Activated T-helper 2 cell treated with anti-CD3 and anti-CD28 coated beads, Interferon-gamma antibody, Interleukin-2, Interleukin-4, amounts not matched to agents 10 μg/mL and 5 μg/mL and 100 μg/mL, durations not matched to agents 14 hours and 24 hours and 36 hours (primary cell): ENCODE measurements at places on chromosomes 2 and 18. TPM values are rescaled to one million over a fixed set of nuclear protein-coding genes. Genes with fewer than 3 reads are reported as not detected.
A peak's percentile ranks its signal among the peaks of the same experiment; 100 is the strongest.

Gene MFSD6
- total RNA-seq, result 40.9 and 44.0 TPM in 2 replicates

GRCh38 chr2:98454500-98455235 lies 10.0 kb downstream of the INPP4A start:
- peak overlapping the region; percentile 91 for H3K27ac ChIP-seq
- DNase-seq, result no peak
- peaks cover 40% of the 10 kb centered on the region for H3K36me3 ChIP-seq
- H3K4me1 ChIP-seq, result peaks cover 90% of the 10 kb centered on the region
- no peaks in the 10 kb centered on the region for H3K27me3 ChIP-seq
- peak overlapping the region; percentile 59 for H3K4me3 ChIP-seq

Gene CCDC102B
- 1.2 and 1.3 TPM in 2 replicates for total RNA-seq

DNA sequence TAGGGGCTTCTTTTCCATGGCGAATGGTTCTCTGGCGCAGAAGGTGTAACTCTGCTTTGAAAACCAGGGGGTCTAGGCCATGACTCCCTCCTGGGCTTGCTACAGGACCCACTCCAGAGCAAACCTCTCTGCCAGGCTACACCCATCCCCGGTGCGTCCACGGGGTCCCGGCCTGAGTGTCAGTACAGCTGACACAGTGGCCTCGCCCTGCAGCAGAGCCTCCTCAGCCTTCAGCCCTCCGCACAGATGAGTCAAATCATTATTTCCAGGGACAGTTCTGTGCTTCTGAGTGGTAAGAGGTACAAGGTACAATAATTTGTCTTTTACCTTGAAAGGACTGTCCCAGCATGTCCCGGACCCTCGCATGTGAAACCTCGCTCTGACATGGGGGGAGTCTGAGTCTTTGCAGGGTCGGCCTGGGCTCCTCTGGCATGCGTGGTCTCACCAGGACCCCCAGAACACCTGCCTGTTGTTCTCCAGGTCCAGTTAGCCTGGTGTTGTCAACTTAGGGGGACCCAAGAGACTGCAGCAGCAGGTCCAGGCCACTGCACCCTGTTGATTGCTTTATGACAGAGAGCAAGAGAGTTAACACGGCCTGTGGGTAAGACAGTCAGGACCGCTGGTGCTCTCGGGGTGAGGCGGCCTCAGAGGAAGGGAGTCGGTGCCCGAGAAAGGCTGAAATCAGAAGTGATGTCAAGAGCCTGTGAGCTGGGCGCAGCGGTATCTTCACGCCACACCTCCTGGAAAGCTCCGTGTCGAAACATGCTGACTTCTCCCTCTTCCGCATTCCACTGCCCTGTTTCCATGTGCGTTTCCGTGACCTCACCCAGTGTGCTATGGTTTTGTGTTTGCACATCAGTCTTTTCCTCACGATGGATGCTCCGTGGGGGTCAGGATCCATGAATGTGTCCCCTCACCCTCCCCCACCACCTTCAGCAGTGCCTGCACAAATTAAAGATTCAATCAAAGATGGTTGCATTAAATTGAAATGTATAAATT lies 340.1 kb downstream of the EIPR1 start:
- H3K4me3 ChIP-seq, result no peak overlapping the region
- no peak for DNase-seq
- no peaks in the 10 kb centered on the region for H3K4me1 ChIP-seq
- H3K36me3 ChIP-seq, result no peaks in the 10 kb centered on the region

DNA sequence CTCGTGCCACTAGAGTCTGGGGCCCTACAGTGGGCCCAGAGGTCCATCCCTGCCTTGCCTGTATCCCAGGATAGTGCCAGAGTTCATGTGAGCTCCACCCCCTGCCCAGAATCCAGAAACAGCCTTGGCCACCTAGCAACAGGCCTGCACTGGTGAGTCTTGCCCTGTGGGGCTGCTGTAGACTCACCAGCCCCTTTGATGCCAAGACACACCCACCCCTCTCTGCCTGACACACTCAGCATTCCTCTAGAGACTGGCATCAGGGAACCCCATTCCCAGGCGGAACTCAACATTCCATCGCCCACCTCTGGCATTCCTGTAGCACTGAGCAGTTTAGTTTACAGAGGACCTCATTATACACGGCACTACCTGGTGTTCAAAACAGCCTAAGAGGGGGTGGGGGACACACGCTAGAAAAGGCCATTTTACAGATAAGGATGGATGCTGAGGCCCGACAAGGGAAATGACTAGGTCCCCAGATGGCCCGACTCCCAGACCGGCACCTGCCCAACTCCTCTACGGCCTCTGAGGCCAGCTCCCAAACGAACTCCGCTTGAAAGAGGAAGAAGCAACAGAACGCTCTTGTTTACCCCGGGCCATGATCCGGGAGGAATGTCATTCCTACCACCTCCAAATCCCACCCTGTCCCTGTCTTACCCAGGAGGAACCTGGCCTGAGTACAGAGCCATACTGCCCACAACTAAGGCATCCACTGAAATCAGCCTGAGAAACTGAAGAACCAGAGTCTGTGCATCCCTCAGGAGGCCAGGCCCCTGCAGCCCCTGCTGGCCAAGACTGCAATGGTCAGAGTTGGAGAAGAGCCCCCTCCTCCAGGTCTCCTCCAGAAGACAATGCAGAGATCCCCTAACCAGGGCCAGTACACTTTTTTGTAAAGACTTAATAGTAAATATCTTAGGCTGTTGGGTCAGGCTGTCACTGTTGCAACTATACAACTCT lies 180.2 kb downstream of the TNS1 start:
- no peak overlapping the region for H3K4me3 ChIP-seq
- H3K27ac ChIP-seq, result no peak overlapping the region
- no peak for DNase-seq
- H3K36me3 ChIP-seq, result no peaks in the 10 kb centered on the region
- H3K4me1 ChIP-seq, result no peaks in the 10 kb centered on the region

DNA sequence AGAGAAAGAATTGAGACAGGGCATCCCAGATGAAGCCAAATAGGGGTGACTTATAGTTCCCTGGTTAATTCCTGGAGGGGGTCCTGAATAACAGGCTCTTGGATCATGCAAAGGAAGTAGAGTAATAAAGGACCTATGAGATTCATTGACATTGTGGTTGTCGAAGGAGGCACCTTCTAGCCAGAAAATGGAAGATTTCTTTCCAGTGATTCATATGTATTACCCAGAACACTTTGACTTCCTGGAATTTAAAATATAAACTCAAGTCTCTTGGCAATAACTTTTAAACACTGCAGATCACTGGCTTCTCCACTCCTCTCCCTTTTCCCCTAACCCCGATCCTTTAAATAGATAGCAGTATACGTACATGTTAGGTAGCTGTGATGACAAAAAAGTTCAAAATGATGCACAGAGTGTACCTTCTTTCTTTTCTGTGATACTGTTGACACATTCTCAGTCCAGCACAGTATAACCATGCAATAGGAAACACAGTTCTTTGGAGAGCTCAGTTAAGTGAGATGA lies 211.8 kb downstream of the LTBP1 start:
- H3K27ac ChIP-seq, result no peak overlapping the region
- no peaks in the 10 kb centered on the region for H3K36me3 ChIP-seq
- no peak overlapping the region for H3K4me3 ChIP-seq
- no peak for DNase-seq
- H3K4me1 ChIP-seq, result no peaks in the 10 kb centered on the region

Gene ERBB4
- not detected in 2 replicates for total RNA-seq

Gene TXNDC2
- 0.21 and 0.39 TPM in 2 replicates for total RNA-seq

- no peaks in the 10 kb centered on the region for H3K27me3 ChIP-seq
- DNase-seq, result no peak
- H3K36me3 ChIP-seq, result no peaks in the 10 kb centered on the region
- no peaks in the 10 kb centered on the region for H3K4me1 ChIP-seq
- H3K4me3 ChIP-seq, result no peak overlapping the region
These were observed 496.1 kb upstream of the RAB6C start for GRCh38 chr2:129483366-129483765.

Gene GRB14
- total RNA-seq, result not detected in 2 replicates

DNA sequence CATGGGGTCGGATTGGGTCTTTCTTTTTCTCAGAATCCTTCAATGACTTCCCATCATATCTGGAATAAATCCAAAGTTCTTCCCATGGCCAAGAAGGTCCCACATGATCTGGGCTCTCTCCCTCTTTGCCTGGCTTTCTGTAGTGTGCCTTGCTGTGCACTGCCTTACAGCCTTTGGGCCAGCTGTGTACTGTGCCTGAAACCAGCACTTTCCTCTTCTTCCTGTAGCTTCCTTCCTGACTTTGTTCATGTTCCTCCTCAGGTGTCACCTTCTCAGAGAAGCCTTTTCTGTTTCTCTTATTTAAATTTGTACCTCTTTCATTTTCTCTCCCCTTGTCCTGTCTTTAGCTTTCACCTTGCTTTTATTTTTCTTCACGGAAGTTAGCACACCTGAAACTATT lies 4.3 kb upstream of the CDCA7 start:
- DNase-seq, result no peak
- no peak overlapping the region for H3K4me3 ChIP-seq
- H3K36me3 ChIP-seq, result peaks cover 3% of the 10 kb centered on the region
- H3K4me1 ChIP-seq, result peaks cover 27% of the 10 kb centered on the region
- H3K27ac ChIP-seq, result no peak overlapping the region
- H3K27me3 ChIP-seq, result peaks cover 8% of the 10 kb centered on the region

Gene PARD3B
- 0.09 and 0.39 TPM in 2 replicates for total RNA-seq

Gene NMUR1
- 0.16 and 0.28 TPM in 2 replicates for total RNA-seq

- DNase-seq, result no peak
- H3K4me3 ChIP-seq, result peak overlapping the region; percentile 82
- H3K36me3 ChIP-seq, result no peaks in the 10 kb centered on the region
- H3K4me1 ChIP-seq, result peaks cover 28% of the 10 kb centered on the region
- H3K27ac ChIP-seq, result no peak overlapping the region
These were observed 3.0 kb upstream of the OSR1 start for GRCh38 chr2:19361325-19361990.

DNA sequence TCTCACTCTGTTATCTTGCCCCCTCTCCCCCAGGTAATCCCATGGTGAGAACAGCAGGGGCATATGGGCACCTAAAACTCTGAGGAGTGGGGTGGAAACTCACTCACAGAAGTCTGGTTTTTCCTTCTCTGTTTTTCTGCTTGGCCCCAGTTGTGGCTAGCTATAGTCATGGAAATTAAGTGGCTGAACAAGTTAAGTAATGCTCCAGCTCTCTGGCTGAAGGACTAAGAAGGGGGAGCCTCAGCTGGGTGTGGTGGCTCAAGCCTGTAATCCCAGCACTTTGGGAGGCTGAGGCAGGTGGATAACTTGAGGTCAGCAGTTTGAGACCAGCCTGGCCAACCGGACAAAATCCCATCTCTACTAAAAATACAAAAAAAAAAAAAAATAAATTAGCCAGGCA lies 261.0 kb downstream of the TPGS2 start:
- H3K36me3 ChIP-seq, result no peaks in the 10 kb centered on the region
- no peak overlapping the region for H3K4me3 ChIP-seq
- no peak for DNase-seq
- peaks cover 20% of the 10 kb centered on the region for H3K27me3 ChIP-seq

DNA sequence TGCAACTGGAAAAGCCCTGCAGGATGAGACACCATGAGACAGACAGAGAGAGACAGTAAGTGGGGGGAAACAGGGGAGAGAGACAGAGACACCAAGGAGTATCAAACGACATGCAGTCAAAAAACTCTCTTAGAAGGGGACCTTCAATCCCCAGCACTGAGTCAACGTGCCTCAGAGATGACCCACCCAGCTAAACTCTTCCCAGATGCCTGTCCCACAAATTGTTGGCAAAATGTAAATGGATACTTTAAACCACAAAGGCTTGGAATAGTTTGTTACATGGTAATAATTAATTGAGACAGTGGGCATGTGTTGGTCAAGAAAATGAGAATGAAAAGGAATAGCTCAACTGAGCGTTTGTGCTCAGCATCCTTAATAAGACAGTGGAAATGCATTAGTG lies 98.3 kb downstream of the GRB14 start:
- DNase-seq, result no peak
- no peak overlapping the region for H3K27ac ChIP-seq
- no peak overlapping the region for H3K4me3 ChIP-seq
- H3K27me3 ChIP-seq, result no peaks in the 10 kb centered on the region

DNA sequence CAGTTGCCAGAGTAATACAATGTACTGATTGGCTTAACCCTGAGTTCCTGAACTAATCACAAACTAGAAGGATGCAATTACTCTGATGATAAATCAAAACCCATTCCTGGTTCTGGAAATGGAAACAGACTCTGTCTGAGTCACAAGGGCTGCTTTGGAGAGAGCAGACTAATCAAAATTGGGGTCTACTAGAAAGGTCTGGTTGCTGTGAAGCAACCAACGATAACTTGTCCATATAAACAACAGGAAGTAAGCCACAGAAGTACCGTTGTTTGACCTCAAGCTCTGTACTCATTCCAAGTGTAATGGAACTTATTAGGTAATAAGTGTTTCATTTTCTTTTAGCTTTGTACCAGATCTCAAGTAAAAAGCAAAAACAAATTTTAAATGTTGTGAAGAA lies 49.7 kb downstream of the RASGRP3 start:
- DNase-seq, result no peak
- H3K4me3 ChIP-seq, result no peak overlapping the region
- peaks cover 23% of the 10 kb centered on the region for H3K4me1 ChIP-seq
- peak overlapping the region; percentile 57 for H3K27ac ChIP-seq
- peaks cover 16% of the 10 kb centered on the region for H3K36me3 ChIP-seq

GRCh38 chr18:2908946-2909335 lies 62.1 kb downstream of the EMILIN2 start:
- peaks cover 18% of the 10 kb centered on the region for H3K4me1 ChIP-seq
- no peak for DNase-seq
- H3K4me3 ChIP-seq, result no peak overlapping the region
- no peaks in the 10 kb centered on the region for H3K27me3 ChIP-seq

Gene COL5A2
- 0.05 and 0.23 TPM in 2 replicates for total RNA-seq
